ENCODE measurements at places on chromosomes 2 and 18.

GRCh38 chr18:65659312-65659711, 91.5 kb upstream of the CDH7 start:
- DNase-seq, result no peak

DNA sequence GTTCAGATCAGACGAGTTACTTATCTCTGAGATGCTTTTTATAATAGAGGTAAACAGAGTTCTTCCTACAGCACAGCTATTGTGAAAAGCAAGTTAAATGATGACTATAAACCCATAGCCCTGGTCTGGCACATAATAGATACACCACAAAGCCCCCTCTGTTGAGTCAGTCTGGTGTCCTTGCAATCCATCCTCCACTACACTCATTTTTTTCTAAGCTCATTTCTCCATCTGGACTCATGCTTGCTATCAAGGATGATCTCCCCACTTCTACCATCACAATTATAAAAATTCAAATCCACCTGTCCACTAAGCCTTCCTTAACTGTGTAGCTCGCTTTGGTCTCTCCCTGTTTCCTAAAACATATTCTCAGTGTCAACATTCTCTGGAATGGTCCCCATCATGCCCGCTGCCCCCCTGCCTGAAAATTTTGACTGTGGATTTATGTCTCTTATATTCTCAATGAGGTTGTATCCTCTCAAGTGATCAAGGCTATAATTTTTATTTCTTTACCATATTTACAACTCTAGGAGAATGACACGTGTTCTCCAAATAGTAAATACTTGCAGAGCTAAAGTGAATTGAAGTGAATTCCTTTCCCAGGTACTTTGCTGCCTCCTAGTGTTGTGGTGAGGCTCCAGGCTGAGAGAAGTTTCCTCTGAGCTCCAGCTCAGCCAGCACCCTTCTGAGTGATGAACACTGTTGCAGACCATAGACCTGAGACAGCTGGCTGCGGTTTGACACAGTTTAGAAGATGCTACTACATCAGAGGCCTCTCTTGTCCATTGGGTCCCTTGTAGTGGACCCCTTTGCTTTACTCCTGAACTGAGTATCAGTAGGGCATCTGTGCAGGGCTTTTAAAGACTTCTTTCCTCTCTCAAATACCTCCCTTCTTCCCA, 108.7 kb downstream of the DPP10 start:
- no peak for DNase-seq

DNA sequence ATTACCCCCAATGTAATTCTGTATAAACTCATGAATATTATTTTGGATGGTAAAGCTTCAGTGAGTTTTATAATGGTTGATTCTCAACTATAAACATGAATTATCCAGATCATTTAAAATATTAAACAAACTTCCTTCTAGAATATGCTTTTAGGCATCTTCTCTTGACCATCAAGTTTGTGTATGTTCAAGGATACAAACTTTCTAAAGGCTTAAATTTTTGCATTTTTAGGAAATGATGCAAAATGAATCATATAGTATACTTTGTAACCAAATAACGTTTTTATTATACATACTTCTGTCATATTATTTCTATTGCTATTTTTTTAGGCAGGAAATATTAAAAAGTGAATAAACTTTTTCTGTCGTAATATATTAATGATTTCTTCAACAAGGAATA, 62.8 kb downstream of the OSBPL6 start:
- DNase-seq, result no peak

DNA sequence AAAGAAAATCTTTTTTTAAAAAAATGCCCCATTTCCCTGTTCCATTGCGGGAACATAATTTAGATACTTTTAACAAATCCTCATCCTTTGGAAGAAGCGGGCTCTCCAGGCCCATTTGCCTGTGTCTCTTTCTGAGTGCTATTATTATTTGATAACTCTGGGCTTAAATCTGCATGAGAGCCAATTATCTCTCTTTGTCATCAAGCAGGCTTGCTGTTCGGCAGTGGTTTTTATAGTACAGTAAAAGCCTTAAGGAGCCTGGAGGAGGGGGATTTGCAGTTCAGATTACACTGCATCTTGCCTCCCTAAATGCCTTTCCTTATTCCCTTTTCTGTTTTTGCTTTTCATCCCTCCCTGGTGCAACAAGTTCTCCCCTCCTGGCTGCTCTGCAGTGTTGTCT, 50.6 kb downstream of the CELF4 start:
- no peak for DNase-seq

Measured in stimulated activated naive CD4-positive, alpha-beta T cell treated with Interleukin-2 at 50 U/mL for 16 hours (primary cell).